ENCODE measurements at places on chromosomes 11 and 22. TPM values are rescaled to one million over a fixed set of nuclear protein-coding genes. Genes with fewer than 3 reads are reported as not detected.

DNA sequence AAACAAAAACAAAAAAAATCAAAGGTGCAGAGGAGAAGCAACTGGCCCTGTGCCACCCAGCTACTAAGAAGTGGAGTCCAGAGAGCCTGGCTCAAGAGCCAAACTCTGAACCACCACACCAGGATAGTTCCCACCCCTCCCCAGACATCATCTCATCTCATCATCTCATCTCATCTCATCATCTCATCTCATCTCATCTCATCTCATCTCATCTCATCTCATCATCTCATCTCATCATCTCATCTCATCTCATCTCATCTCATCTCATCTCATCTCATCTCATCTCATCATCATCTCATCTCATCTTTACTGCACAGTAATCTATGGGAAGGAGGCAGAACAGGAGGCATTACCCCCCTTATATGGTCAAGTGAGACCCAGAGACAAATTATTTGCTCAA, 8.3 kb downstream of the CHRNA10 start:
- DNase-seq: no peak

DNA sequence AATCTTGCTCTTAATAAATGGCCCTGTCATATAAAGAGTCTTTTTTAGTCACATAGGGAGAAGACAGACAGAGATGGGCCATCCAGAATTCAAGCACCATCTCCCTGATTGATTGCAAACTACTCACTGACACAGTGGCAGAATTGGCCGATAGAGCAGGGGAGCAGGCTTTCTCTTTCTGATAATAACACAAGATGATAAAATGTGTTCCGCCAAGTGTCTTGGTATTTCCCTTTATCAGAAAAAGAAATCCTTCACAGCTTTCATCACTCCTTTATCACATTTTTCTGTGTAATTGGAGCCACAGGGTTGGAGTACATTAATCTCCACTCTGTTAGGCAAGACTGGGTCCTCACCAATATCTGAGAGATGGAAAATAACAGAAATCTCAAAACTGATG, 406.0 kb downstream of the TMEM135 start:
- DNase-seq: no peak

GRCh38 chr11:30196400-30197206, 34.2 kb upstream of the FSHB start:
- DNase-seq: peak; percentile 49

The MPZL3 gene
- total RNA-seq: 1.7 TPM

Data from HT1080 (cell line).